ENCODE measurements at places on chromosomes 5 and 9.

- no peak for DNase-seq
Observed at GRCh38 chr9:111114486-111114885, 76.2 kb upstream of the LPAR1 start.

GRCh38 chr5:158819840-158820620 is 279.7 kb downstream of the EBF1 start:
- DNase-seq: no peak

GRCh38 chr9:933356-933755 is 43.1 kb upstream of the DMRT3 start:
- DNase-seq: no peak

GRCh38 chr9:82117026-82117811 is 128.6 kb downstream of the SPATA31D1 start:
- DNase-seq: no peak

GRCh38 chr5:176680226-176680563 is 32.9 kb downstream of the TSPAN17 start:
- no peak for DNase-seq

Data from A549 (cell line).